ENCODE measurements at places on chromosomes 5 and 9. TPM values are rescaled to one million over a fixed set of nuclear protein-coding genes. Genes with fewer than 3 reads are reported as not detected.

DNA sequence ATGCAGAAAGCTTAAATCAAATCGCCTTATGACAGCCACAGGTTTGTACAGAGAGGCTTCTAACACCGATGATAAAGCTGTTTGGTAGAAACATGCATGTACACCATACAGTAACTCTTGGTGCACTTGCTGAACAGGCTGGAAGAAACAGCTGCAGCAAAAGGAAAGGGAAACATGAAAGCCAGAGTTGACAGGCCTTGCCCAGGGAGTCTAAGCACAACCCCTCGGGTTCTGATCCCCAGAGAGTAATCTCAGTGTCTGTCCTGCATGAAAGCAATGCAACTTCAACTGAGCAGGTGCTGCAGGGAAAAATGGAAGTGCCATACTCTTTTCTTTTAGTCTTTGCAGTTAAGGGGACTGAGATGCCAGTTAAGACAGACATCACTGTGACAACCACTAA lies 419.9 kb downstream of the BNC2 start:
- no peak for DNase-seq
- no peaks in the 10 kb centered on the region for H3K36me3 ChIP-seq
- no peak overlapping the region for H3K4me3 ChIP-seq
- H3K4me1 ChIP-seq = no peaks in the 10 kb centered on the region
- H3K27ac ChIP-seq = no peak overlapping the region
- H3K27me3 ChIP-seq = no peaks in the 10 kb centered on the region

DNA sequence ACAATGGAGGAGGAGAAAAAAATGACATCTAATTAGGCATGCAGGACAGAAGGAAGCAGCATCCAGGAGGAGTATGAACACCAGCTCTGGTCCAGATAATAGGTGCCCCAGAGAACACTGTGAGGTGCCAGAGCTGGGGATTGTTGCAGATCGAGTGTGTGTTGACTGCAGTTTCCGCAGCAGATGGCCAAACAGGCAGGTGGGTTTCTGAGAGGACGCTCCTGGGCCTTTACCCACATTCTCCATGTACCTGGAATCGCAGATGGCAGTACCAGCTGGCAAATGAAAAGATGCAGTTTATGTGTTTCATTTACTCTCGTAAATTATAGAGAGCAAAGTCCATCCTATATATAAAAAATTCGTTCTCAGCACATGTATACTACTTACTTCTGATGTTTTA lies 182.2 kb upstream of the ISL1 start:
- no peak overlapping the region for H3K4me3 ChIP-seq
- no peak overlapping the region for H3K27ac ChIP-seq
- DNase-seq = no peak
- H3K36me3 ChIP-seq = no peaks in the 10 kb centered on the region
- peaks cover 8% of the 10 kb centered on the region for H3K27me3 ChIP-seq

DNA sequence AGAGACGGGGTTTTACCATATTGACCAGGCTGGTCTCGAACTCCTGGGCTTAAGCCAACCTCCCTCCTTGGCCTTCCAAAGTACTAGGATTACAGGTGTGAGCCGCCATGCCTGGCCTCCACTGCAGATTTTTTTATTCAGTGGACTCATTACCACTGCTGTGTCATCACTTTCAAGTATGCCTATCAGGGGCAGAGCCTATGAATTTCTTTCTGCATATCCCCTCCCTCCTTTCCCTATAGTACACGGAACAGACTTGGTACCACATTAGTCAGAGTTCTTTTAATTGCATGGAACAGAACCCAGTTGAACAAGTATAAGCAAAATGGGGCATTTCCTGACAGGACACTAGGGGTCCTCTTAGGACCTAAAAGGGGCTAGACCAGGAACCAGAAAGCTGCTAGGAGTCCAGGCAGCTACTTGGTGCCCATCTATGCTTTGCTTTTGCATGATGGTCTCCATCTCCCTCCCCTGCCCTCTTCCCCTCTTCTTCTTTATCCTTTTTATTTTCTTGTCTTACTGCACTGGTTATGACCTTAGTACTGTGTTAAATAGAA lies 5.8 kb downstream of the BSPRY start:
- H3K27me3 ChIP-seq = peaks cover 70% of the 10 kb centered on the region
- H3K36me3 ChIP-seq = no peaks in the 10 kb centered on the region
- no peak overlapping the region for H3K27ac ChIP-seq
- no peak for DNase-seq
- H3K4me1 ChIP-seq = no peaks in the 10 kb centered on the region
- no peak overlapping the region for H3K4me3 ChIP-seq

DNA sequence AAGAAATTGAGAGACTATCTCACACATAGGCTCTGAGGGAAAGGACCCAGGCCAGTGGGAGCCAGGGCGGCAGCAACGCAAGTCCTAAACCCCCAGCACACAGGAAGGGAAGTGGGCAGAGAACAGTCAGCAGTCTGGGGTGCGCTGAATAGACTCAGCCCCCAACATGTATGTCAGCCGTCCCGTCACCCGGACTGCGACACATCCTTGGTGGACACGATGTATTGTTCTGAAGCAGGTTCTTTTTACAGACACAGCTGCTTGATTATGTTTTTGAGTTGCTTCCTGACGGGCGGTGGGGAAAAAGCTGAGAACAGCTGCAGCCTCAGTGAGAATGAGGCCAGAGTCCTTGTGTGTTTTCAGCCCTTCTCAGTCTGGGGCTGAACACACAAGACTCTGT lies 64.1 kb upstream of the CXCL14 start:
- no peaks in the 10 kb centered on the region for H3K36me3 ChIP-seq
- no peak overlapping the region for H3K27ac ChIP-seq
- no peak for DNase-seq
- H3K27me3 ChIP-seq = peaks cover 19% of the 10 kb centered on the region

DNA sequence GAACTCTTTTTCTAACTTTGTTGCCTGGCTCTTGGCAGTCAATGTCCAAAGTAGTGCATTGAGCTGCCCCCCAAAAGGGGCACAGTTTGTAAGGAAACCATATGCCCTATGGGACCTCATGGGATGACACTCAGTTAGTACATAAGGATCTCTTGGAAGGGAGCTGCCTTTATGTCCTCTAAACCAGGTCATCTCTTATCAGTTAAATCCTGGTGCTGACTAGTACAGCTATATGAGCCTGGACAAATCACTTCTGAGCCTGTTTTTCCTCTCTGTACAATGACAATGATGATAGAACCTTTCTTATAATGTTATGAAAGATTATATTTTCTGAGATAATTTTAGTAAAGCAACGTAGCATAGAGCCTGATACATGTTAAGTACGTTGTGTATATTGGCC lies 44.1 kb downstream of the PIK3R1 start:
- no peak overlapping the region for H3K4me3 ChIP-seq
- no peak for DNase-seq
- no peak overlapping the region for H3K27ac ChIP-seq
- H3K36me3 ChIP-seq = peaks cover 2% of the 10 kb centered on the region
- H3K27me3 ChIP-seq = no peaks in the 10 kb centered on the region

GRCh38 chr5:68759593-68759992 lies 334.2 kb upstream of the SLC30A5 start:
- no peaks in the 10 kb centered on the region for H3K36me3 ChIP-seq
- no peaks in the 10 kb centered on the region for H3K27me3 ChIP-seq
- no peak overlapping the region for H3K27ac ChIP-seq
- H3K4me1 ChIP-seq = peaks cover 9% of the 10 kb centered on the region
- DNase-seq = no peak
- no peak overlapping the region for H3K4me3 ChIP-seq

DNA sequence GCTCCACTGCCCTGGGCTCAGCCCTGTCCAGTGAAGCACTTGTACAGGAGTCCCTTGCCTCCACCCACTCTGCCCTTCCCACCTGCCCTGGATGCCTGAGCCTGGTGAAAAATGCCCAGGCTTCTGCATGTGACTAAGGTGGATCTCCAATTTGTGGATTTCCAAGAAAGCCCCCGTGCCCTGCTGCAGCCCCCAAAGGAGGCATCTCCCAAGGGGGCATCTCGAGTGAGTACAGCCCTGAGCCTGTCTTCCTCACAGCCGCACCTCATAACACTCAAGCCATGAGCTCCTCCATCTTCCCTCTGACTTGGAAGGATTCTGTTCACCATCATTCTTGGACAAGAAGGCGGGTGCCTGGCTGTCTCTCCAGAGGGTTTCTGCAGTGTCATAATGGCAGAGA lies 158.0 kb upstream of the PPP1R26 start:
- no peak overlapping the region for H3K27ac ChIP-seq
- H3K27me3 ChIP-seq = peaks cover 3% of the 10 kb centered on the region
- H3K4me3 ChIP-seq = no peak overlapping the region
- peaks cover 14% of the 10 kb centered on the region for H3K4me1 ChIP-seq
- peak; percentile 0 for DNase-seq
- H3K36me3 ChIP-seq = no peaks in the 10 kb centered on the region

GRCh38 chr9:4491626-4491975 lies 1.3 kb downstream of the SLC1A1 start:
- no peaks in the 10 kb centered on the region for H3K36me3 ChIP-seq
- H3K27me3 ChIP-seq = peaks cover 81% of the 10 kb centered on the region
- peak overlapping the region; percentile 90 for H3K4me3 ChIP-seq
- H3K4me1 ChIP-seq = peaks cover 19% of the 10 kb centered on the region
- DNase-seq = no peak

DNA sequence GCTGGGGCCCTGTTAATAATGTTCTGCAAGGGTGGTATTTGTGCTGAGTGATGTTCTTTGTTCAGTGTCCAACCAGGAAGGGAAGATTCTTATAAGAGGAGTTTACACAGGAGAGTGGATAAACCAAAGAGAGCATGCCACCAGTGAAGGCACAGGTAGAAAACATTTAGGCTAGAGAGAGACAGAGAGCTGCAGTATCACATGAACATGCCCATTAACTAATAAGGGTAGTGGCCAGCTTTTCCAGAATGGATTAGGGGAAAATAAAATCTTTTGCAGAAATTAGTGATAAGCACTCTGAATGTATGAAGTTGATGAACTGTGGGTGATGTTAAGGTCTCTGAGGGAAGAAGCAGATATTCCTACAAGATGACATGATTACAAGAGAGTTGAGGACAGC lies 54.1 kb upstream of the PRLR start:
- no peak for DNase-seq
- H3K36me3 ChIP-seq = peaks cover 3% of the 10 kb centered on the region
- H3K27me3 ChIP-seq = no peaks in the 10 kb centered on the region
- no peak overlapping the region for H3K4me3 ChIP-seq

GRCh38 chr5:149285153-149285552 lies 13.5 kb downstream of the AFAP1L1 start:
- no peak for DNase-seq
- H3K4me3 ChIP-seq = no peak overlapping the region
- no peaks in the 10 kb centered on the region for H3K36me3 ChIP-seq
- peaks cover 11% of the 10 kb centered on the region for H3K4me1 ChIP-seq

DNA sequence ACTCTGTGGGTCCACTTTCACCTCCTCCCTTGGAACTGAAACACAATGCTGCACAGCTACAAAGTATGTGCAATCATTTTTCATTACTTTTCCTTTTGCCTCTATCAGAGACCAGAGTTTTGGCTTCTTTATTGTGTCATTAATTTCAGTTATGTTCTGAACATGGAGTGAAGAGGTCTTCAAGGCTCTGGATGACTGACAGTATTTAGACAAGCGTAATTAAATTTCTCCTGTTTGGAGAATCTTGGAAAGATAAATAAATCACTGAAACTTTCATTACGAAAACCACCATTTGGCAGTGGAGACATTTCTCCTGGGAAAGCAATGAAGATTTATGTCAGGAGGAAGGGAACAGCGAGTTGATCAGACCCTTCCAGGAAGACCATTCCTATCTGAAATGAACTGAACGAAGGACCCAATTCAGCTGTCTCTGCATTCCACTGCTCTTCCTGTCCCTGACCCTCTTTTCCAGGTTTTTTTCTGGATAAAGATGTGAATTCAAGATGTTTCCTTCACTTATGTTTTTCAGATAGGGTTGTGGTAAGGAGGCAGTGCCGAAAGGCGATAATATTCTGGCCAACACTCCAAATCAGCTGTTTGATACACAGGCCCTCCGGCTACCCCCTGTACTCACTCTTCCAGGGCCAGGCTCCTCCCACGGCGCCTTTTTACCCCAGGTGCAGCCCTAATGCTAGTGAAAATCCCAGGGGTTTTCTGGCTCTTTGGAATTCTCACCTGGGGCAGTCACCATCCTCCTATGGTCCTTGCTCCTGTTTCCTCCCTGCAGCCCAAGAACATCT lies 77.2 kb upstream of the OSMR start:
- no peaks in the 10 kb centered on the region for H3K27me3 ChIP-seq
- peaks cover 5% of the 10 kb centered on the region for H3K36me3 ChIP-seq
- no peak overlapping the region for H3K4me3 ChIP-seq
- DNase-seq = no peak
- no peak overlapping the region for H3K27ac ChIP-seq
- H3K4me1 ChIP-seq = peaks cover 10% of the 10 kb centered on the region

- H3K4me1 ChIP-seq = peaks cover 5% of the 10 kb centered on the region
- no peaks in the 10 kb centered on the region for H3K27me3 ChIP-seq
- H3K27ac ChIP-seq = no peak overlapping the region
- DNase-seq = no peak
These were observed 211.9 kb downstream of the FBXL7 start for GRCh38 chr5:15711892-15712291.

GRCh38 chr9:19378647-19379046 lies 1.4 kb downstream of the RPS6 start:
- peak overlapping the region; percentile 99 for H3K4me3 ChIP-seq
- H3K27me3 ChIP-seq = peaks cover 5% of the 10 kb centered on the region
- peaks cover 36% of the 10 kb centered on the region for H3K36me3 ChIP-seq
- no peak for DNase-seq
- H3K4me1 ChIP-seq = peaks cover 47% of the 10 kb centered on the region

DNA sequence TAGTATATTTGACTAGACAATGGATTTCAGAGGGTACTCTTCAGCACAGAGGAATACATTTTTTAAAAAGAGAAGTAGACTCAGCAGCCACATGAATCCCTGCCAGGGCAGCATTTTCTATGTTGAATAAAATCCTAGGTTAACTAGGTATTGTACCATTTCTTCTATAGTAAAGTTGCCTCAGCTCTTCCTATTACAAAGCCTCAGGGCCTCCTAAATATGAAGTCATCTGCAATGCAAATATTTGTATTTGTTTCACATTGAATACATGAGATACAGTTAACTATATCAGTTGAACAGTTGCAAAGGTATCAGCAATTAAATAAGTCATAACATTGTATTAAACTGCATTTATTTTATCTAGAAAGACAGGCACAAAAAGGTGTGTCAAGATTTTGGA lies 59.5 kb downstream of the NUDT12 start:
- DNase-seq = no peak
- no peaks in the 10 kb centered on the region for H3K27me3 ChIP-seq
- peaks cover 15% of the 10 kb centered on the region for H3K36me3 ChIP-seq
- peak overlapping the region; percentile 7 for H3K27ac ChIP-seq

DNA sequence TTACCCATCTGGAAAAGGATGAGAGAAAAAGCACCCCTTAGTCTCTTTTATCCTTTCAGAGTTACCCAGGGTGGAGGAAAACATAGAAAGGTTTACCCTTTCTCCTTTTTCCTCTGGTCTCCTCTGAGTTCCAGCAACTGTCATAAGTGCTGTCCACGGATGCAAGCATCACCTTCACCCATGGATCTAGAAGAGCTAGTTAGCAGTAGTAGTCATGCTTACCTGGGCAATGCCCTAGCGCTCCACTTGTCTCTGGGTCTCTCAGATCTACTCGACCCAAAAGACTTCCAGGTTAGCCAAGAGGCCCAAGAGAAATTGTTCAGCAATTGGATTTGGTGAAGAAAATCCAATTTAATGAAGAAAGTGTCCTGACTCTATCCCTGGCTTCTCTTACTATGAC lies 656.2 kb upstream of the PTPRD start:
- no peak overlapping the region for H3K27ac ChIP-seq
- H3K27me3 ChIP-seq = no peaks in the 10 kb centered on the region
- no peaks in the 10 kb centered on the region for H3K36me3 ChIP-seq
- H3K4me1 ChIP-seq = no peaks in the 10 kb centered on the region
- no peak overlapping the region for H3K4me3 ChIP-seq

The TMEM215 gene
- total RNA-seq = 0.57 TPM

The NINJ1 gene
- 17.8 TPM for total RNA-seq

The PCDHB9 gene
- 5.5 TPM for total RNA-seq

The BSPRY gene
- total RNA-seq = not detected

The PDE6A gene
- not detected for total RNA-seq

The S100Z gene
- not detected for total RNA-seq

The AP3B1 gene
- total RNA-seq = 46.6 TPM

The PCDHA1 gene
- 0.07 TPM for total RNA-seq

The MYOT gene
- total RNA-seq = not detected
